ENCODE measurements at places on chromosomes 7 and 10.

GRCh38 chr7:89994483-89994882, 159.8 kb upstream of the STEAP1 start:
- DNase-seq: no peak

- no peak for DNase-seq
These were observed 3.8 kb downstream of the KMT2E start for GRCh38 chr7:105017657-105018365.

GRCh38 chr10:104328646-104328895, 9.7 kb downstream of the ITPRIP start:
- no peak for DNase-seq

- no peak for DNase-seq
These were observed 24.0 kb downstream of the KCNMA1 start for GRCh38 chr10:77613476-77614130.

DNA sequence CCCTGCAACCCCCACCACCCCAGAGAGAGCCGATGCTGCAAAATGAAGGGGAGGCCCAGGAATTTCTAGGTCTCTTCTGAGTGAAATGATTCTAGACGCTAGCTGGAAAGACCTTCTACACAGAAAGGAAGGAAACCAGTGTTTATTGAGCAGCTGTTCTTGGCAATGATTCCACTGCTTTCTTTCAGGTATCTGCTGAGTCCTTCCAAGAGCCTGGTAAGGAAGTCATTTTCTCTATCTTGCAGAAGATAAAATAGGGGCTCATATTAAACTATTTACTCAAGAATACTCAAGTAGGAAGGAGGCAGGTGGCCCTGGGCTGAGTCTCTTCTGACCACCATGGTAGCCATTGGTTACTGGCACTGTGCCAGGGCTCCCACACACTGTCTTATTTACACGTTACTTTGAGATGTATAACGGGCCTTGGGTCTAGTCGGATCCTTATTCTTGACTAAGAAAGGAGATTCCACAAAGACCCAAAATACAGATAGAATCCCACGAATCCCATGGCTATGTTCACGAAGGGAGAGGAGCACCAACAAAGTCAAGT, 112.1 kb downstream of the GALNT11 start:
- DNase-seq: no peak

- DNase-seq: no peak
These were observed 6.5 kb upstream of the WASL start for GRCh38 chr7:123755338-123755737.

- DNase-seq: no peak
These were observed 114.1 kb downstream of the VIPR2 start for GRCh38 chr7:159030490-159031134.

DNA sequence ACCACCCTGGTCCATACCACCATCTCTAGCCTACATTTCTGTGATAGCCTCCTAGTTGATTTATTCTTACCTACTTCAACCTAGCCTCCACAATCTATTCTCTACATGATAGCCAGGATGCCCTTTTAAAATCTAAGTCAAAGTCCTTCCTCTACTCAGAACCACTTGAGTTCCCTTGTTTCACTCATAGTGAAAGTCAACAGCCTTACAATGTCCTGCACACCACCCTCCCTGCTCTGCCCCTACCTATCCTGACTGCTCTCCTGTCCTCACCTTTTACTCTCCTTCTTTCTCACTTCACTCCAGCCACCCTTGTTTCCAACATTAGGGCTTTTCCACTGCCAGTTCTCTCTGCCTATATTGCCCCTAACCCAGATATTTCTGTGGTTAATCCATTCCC, 146.7 kb downstream of the GRM3 start:
- DNase-seq: no peak

GRCh38 chr10:114970515-114970914, 32.5 kb downstream of the TRUB1 start:
- no peak for DNase-seq

DNA sequence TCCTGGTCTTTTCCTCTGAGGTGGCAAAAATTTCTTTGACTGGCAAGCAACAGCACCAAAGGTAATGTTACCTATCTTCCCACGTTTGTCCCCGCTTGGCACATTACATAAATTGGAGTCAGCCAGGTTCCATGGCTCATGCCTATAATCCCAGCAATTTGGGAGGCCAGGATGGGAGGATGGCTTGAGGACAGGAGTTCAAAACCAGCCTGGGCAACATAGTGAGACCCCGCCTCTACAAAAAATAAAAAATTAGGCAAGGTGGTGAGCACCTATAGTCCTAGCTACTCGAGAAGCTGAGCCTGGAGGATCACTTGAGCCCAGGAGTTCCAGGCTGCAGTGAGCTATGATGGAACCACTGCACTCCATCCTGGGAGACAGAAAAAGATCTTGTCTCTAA, 139.5 kb downstream of the IDE start:
- no peak for DNase-seq

DNA sequence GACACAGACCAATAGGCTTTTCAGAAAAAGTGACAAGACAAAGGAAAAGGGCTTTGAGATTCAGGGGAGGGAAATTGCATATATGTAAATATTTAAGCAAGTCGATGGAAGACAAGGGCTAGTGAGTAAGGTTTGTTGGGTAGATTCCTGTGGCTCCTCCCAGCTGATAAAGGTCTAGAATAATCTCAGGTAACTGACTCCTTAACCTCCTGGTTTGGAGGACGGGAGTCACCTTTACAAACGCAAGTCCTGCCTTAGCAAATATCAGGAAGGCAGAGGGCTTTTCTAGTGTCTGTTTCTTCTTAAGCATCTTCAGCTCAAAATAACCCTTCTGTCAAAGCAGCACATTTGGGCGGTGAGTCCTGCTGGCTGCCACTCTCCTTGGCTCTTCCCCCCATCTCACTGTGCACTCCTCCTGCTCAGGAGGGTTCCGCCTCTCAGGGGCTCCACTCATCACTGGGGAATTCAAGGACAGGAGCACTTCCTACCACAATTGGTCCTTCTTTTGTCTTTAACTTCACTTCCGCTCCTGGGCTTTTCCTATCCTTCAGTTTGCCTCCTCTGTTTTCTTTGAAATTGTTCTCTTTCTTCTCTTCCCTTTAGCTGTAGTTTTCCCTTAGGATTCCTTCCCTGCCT, 496.3 kb upstream of the KLF6 start:
- no peak for DNase-seq

DNA sequence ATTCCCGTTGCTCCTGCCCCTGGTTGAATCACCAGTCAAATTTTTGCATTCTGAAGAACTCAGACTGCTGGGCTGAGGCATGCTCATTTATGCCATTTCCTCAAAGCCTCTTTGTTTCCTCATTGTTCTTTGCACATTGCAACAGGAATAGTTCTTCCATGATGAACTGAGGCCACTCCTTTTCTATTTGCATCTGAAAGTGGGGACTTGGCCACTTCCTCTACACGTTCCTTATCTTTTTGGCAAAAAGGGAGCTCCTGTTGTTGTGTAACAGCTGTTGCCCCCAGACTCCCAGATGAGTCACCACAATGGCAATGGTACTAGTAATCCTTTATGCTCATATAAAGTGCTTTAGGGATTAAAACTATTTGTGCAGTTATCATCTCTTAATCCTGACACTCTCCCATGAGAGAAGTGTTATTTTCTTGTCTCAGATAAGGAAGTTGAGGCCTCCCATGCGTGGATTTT, 20.1 kb upstream of the ITPRID1 start:
- no peak for DNase-seq

DNA sequence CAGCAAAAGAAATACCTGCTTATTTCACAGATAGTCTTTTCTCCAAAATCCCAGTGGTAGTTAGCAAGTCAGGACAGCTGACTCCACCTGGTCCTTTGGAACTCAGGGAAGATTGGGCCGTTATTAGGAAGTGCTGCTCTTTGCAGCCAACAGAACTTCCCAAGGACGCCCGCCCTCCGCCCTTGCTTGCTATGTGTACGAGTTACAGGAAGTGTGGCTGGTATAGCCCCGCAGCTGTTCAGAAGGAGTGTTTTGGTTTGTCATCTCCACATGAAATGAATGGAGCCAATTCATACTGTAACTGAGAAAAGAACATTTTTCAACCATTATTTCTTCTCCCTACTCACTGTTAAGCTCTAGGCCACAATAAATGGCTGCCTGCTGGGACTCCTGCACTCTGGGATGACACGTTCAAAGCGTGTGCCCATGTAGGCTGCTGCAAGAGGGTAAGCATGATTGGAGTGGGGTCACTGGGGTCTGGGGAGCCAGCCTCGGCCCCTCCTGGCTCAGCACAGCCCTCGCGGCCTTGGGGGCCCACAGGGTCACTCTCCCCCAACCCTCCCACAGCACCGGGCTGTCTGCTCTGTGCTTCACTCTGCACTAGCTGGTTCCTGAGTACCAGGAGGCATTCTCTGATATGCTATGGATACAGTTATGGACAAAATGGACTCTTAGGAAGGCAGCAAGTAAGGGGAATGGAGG, 244.0 kb downstream of the EBF3 start:
- DNase-seq: no peak

DNA sequence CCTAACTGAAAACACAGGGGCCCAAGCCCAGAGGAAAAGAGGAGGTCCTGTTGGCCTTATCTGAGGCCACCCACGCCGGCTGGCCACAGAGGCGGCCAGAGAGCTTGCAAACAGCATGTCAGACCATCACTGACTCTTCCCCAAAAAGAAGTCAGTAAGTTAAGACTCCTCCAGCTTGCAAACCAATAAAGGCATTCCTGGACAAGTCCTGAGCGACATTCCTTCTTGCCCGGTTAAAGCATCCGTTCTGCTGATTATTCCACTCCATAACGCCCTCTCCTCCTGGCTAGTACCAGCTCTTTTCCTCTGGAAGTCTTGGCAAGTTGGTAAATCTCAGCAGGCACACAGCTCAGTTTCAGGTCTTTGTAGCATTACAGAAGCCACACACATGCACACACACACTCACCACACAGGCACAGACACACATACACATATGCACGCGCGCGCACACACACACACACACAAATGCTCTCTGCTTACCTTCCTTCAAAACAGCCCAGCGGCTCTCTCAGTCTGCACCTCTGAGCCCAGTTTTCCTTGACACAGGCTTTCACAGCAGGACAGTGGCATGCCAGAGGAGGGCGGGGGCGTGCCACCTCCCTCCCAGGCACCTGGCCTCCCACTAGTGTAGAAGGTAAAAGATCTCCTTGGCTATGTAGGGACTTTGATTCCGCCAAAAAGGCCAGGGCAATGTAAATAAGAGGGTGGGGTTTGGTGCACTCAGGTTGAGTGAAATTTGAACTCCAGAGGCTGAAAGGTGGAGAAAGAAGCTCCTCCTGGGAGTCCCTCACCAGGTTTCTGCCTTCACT, 201.4 kb downstream of the TNS3 start:
- DNase-seq: no peak

- no peak for DNase-seq
These were observed 900 bp downstream of the MKLN1 start for GRCh38 chr7:131328377-131329175.

DNA sequence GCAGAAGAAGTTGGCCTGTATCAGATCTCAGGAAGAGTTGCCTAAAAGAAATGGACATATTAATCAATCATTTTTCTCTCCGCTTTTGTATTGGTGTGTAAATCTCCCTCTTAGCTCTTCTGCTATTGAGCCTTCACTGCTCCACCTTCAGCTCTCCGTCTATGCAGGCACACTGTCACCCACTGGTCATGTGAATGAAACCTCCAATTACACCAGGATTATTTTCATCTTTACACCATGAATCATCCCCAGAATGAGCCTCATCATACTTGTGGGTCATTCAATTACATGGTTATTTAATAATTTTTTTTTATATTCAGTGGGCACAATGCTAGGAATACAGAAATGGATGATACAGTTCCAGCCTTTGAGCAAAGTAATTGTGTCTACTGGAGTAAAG, 92.6 kb downstream of the LRRC4 start:
- no peak for DNase-seq

DNA sequence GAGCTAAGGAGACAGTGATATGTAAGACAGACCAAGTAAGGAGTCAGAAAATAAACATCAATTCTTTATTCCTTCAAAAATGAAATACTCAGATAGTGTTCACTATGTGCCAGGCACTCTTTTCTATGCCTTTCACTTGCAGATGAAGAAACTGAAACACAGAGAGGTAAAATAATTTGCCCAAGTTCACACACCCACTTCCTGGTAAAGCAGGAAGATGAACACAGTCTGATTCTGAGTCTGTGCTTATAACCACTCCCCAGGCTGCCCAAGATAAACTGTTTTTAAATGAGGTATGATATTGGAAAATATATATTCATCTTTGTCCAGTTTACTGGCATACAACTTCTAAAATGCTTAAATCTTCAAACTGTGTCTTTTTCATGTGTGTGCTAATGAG, 294.4 kb upstream of the NPVF start:
- DNase-seq: no peak

DNA sequence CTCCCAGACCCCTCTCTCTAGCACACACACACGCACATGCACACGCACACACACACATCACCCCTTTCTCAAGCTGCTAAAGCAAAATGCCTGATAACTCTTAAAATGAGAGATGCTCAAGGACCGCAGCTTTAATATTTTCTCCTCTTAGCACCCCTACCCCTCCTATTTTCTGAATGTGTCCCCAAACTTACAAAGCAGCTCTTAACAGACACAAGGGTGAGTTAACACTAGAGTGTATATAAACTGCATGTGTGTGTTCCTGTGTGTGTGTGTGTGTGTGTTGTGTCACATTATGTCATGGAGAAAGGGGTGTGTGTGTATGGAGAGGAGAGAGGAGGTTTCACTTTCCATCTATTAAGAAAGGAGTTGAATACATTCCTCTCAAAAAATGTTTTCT, 1.3 kb downstream of the PTN start:
- no peak for DNase-seq

- no peak for DNase-seq
These were observed 95.5 kb downstream of the INPP5A start for GRCh38 chr10:132632851-132633684.

- no peak for DNase-seq
These were observed 143.0 kb upstream of the TCF7L2 start for GRCh38 chr10:112807013-112807412.

DNA sequence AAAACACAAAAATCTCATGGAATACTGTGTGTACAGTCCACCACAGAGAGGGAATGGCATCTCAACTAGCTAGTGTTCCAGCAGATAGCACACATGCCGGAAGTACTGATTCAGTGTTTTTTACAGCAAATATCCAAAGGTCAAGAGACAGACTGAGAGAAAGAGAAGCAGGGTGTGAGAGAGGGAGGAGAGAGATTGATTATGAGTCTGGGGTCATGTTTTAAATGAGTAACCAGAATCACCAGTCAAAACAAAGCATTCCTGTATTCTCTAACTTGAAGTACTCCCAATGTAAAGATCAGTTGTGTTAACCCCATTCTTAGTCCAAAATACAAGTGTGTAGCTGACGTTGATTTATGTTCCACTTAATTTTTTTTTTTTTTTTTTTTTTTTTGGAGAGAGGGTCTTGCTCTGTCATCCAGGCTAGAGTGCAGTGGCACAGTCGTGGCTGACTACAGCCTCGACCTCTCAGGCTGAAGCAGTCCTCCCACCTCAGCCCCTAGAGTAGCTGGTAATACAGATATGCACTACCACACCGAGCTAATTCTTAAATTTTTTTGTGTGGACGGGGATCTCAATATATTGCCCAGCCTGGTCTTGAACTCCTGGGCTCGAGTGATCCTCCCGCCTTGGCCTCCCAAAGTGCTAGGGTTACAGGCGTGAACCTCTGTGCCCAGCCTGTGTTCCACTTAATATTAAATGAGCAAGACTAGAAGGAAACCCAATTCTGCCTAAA, 114.2 kb downstream of the TAF3 start:
- DNase-seq: no peak

GRCh38 chr10:80454513-80455460, 677 bp downstream of the TSPAN14 start:
- DNase-seq: no peak

Data from activated CD8-positive, alpha-beta memory T cell treated with anti-CD3 and anti-CD28 coated beads for 1 hour (primary cell).